DND-41 (cell line): ENCODE measurements at places on chromosomes 2 and 18.

DNA sequence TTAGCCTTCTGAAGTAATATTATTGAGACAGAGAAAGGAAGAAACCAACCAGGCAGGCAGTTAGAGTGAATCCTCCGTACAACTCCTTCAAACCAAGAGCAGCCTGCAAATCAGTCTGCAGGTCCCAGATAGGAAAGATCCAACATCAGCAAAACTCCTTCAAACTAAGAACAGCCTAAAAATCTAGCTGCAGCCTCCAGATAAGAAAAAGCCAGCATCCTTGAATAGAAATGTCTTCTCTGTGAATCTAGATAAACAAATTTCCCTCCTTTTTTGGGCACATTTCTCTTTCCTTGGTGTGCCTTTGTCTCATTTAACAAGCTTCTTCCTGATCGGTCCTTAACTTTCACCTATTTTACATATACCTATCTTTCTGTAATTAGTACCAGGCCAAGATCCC, 1004.6 kb upstream of the TMEFF2 start:
- no peak for DNase-seq

DNA sequence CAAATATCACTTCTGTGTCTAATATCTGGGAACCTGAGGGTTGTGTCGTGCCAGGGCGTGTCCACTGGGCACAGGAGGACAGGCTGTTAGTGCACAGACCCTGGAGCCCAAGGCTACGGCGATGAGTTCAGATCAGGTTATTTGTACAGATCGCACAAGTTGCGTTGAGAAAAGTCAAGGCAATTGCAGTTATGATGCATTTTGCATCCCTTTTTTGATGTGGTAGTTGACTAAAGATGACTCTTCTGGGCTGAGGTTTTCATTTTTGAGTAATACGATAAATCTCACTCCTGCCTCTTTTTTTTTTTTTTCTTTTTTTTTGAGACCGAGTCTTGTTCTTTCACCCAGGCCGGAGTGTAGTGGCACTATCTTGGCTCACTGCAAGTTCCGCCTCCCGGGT, 7.2 kb downstream of the RBFA start:
- DNase-seq = no peak

GRCh38 chr18:46809145-46809544, 52.3 kb upstream of the ST8SIA5 start:
- DNase-seq = no peak

- DNase-seq = no peak
Observed at GRCh38 chr2:85736456-85737355, 17.1 kb upstream of the ATOH8 start.

DNA sequence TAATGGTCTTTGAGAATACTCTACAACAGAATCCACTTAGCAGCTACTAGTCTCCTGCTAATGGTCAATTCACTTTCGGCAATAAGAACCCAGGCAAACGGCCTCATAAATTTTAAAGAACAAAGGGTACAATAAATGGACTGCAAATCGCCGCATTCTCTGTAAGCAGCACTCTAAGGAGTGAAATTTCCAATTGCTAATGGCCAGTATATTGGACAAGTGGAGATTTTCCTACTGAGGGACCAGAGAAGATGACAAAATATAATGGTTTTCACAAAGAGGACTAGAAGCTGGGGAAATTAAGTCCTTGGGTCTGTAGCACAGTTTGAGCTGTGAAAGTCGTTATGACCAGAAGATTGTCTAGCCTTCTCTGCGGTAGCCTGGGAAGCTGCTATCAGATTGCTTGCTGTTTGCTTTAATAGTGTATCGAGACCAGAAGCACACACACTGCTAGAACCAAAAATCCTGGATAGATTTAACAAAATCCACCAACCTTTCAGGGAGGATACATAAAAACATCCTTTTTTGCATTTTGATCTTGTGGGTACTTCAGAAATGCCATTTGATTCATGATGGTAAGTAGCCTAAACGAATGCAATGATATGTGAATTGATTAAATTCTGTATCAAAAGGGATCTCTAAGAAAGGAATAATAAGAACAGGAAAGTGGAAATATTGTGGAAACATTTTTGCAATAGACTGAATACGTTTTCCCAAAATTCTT, 53.6 kb upstream of the ATP8B1 start:
- no peak for DNase-seq

DNA sequence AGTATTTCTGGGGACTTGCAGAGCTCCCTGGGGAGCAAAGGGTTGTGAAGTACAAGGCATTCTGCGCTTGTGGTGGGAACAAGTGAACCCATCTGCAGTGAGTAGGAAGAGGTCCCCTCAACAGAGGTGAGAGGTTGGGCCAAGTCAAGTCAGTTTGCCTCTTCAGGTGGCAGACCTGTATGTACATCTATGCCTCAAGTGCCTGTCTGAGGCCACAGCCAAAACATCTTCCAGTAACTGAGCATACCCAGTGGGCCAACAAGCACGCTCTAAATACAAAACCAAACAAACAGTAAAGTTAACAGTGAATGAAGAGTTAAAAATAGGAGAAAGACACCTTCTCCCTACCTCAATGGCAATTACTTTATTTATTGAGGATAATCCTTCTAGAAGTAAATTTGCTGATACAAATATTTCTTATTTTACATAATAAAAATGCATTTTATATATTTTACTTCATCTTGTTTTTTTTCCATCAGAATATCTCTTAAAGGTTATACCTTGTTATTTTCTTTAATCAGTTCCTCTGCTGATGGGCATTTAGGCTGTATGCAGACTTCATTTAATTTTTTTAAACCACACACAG, 2.5 kb downstream of the GYPC start:
- peak; percentile 21 for DNase-seq

DNA sequence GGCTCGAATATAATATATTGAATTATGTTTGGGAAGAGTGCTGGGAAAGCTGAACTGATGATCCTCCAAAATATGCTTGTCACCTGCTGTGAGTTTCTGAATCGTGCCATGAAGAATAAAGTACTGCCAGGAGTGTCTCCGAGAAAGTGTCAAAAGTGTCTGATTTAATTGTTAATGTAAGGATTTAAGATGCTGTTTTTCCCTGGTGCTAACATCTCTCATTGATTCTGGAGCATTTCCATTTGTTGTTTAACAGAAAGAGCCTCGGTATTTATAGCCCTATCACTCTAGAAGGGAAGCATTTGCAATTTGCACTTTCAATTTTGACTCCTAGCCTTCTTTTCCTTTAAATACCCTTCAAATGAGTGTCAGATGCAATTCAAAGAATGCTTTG, 342.2 kb downstream of the RND3 start:
- DNase-seq = no peak

DNA sequence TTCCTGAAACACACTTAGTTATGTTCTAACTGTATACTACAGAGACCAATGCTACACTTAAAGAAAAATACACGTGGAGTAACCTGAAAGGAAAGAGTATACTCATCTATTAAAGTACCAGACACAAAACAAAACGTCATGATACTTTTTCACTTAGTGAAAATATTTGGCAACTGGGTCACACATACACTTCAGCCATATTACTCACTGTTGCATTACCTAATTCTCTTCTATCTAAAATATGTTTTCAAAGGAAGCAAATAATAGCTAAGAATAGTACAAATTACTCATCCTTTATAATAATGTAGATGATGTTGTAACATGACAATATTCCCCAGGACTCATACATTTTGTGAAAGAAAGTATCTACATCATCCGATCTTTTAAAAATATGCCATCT, 76.5 kb upstream of the EPB41L3 start:
- no peak for DNase-seq

DNA sequence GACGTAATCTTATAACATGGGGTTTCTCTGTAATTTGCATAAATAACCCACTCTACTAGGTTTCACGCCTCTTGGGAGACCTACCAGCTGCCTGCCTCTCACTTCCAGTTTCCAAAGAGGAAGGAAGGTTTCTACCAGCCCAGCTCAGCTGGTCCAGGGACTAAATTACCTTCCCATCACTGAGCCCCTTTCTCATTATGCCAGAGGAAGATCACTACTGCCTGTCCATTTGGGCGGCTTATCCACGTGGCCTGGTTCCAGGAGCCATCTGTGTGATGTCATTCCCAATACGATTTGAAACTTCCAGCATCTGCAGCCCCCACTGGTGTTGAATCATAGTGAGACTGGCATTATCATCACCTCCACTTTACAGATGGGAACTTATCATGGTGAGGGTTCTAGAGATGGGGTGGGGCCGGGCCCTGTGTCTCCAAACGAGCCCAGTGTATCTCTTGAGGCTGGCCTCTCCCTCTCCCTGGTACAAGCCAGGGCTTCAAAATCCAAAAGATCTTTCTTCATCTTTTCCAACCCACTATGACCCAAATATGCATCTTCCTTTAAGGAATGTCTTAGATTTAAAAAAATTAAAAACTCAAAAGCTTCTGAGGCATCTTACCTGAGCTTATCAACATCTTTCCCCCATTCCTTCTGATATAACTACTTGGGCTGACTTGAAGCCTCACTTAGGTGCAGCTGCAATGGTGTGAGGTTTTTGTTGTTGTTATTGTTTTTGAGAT, 140.8 kb downstream of the DDX1 start:
- no peak for DNase-seq

DNA sequence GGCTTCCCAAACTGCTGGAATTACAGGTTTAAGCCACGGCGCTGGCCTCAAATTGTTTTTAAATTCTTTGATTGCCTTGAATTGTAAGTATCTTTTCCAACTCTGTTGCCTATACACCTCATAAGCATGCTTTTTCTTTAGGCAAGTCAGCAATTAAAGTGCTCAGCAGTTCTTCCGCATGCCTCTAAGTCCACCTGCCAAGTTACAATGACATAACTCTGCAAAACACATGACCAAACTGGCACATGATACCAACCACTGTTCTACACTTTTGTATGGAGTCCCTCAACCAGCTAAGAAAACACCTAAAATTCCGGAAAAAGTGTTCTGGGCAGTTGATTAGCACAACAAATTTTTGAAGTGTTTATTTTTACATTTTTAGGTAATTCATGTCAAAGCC, 5.1 kb downstream of the TXNL4A start:
- DNase-seq = no peak

GRCh38 chr2:237629739-237630138, 2.4 kb downstream of the LRRFIP1 start:
- no peak for DNase-seq

DNA sequence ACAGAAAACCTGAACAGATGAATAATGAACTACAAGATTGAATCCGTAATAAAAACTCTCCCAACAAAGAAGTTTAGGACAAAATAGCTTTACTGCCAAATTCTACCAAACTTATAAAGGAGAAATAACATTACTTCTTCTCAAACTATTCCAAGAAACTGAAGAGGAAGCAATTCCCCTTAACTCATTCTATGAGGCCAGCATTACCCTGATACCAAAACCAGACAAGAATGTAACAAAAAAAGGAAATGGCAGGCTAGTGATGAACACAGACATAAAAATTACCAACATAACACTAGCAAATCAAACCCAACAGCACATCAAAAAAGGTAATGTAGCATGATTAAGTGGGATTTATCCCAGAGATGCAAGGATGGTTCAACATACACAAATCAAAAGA, 213.7 kb upstream of the FOSL2 start:
- DNase-seq = no peak

DNA sequence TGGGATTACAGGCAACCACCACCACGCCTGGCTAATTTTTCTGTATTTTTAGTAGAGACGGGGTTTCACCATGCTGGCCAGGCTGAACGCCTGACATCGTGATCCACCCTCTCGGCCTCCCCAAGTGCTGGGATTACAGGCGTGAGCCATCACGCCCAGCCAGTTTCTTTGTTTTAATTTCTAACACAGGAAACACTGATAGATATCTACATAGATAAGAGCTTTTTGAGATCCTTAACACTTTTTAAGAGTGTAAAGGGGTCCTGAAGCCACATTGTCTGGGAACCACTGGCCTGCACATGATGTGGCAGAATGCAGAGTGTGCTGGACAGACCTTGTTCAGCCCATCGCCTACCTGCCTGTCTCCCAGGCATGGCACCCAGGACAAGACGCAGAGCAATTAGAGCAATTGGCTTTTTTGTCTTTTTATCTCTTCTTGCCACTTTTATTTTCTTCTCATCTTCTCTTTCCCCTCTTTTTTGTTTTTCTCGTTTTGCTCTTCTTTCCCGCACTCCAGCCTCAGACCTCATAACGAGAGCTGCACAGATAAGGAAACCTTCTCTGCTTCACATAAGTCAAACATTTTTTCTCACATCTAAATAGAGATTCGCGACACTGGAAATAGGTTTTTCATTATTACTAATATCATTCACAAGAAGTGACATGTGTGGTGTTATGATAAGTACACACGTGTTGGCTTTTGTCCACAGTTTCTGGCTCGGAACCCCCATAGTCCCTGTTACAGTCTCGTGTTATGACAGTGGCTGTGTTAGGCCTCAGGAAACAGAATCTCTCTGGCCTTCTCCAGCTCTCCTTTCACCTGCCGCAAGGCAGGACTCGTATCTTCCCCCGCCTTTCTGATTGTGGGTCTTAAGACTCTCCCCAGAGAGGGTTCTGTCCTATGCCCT, 25.2 kb upstream of the GPR55 start:
- no peak for DNase-seq

GRCh38 chr2:37857575-37858399, 67.3 kb upstream of the RMDN2 start:
- no peak for DNase-seq

DNA sequence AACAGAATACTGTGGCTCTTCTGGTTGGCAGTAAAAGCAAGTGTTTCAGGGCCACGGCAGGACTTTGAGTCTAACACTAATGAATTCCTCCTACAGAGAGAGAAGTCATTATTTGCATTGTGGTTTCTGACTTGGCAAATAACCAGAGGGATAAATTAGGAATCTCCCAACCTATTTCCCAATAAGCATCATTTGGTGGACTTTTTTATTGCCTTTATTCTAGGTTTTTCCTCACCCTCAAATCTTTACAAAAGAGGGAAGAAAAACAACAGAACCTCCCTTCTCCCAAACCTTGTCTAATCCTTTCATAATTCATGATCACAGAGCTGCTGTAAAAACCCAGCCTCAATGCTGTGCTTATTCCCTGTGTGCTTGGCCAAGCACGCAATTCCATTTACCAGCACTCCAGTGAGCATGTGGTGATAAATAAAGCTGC, 179.7 kb downstream of the AGPS start:
- no peak for DNase-seq

GRCh38 chr2:61537277-61537949, 743 bp downstream of the XPO1 start:
- no peak for DNase-seq

GRCh38 chr2:68935471-68935870, 17.2 kb downstream of the GKN2 start:
- DNase-seq = no peak
